ENCODE measurements at places on chromosomes 3 and 15.

- no peak for DNase-seq
Measured at GRCh38 chr15:57662802-57663201, 43.7 kb upstream of the POLR2M start.

GRCh38 chr3:192082730-192083660 lies 622.0 kb downstream of the PYDC2 start:
- no peak for DNase-seq

DNA sequence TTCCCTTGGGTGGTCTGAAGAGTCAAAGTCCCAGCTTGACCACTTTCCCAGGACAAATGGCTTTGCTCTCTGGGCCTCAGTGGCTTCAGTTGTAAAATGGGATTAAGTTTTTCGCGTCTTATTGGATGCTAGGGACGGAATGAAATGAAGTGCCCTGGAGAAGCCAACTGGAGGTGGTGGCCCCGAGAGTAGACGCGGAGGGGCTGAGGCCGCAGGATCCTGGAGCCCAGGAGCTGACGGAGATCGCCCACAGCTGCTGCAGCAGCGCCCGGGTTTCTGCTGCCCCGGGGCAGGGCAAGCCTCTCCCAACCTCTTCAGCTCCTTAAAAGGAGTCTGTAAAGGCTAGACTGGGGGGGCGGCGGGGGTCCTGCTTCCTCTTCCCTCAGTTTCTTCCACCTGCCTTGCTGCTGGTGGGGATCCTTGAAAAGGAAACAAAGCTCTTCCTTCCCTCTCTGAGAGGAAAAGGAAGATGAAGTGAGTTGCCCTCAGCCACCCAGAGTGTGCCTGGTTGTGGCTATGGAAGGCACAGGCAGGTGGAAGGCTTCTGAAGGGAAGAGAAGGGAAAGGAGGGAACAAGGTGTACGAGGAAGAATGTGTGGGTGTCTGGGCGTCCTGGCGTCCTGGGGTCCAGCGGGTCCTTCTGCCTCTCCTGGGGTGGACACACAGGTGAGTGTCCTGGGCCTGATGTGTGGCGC lies 967 bp upstream of the BNC1 start:
- DNase-seq: no peak

DNA sequence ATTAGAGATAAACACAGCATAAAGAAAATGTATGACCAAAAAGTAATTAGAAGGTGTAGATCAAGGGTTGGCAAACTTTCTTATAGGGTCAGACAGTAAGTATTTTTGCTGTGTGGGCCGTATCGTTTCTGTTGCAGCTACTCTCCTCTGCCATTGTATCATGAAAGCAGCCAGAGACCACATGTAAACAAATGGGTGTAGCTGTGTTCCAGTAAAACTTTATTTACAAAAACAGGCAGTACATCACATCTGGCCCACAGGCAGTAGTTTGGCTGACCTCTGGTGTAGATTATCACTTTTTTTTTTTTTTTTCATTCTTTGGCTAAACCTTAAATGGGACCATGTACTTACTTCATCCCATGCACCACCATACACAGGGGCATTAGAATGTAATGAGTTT lies 190.8 kb downstream of the MBNL1 start:
- no peak for DNase-seq

DNA sequence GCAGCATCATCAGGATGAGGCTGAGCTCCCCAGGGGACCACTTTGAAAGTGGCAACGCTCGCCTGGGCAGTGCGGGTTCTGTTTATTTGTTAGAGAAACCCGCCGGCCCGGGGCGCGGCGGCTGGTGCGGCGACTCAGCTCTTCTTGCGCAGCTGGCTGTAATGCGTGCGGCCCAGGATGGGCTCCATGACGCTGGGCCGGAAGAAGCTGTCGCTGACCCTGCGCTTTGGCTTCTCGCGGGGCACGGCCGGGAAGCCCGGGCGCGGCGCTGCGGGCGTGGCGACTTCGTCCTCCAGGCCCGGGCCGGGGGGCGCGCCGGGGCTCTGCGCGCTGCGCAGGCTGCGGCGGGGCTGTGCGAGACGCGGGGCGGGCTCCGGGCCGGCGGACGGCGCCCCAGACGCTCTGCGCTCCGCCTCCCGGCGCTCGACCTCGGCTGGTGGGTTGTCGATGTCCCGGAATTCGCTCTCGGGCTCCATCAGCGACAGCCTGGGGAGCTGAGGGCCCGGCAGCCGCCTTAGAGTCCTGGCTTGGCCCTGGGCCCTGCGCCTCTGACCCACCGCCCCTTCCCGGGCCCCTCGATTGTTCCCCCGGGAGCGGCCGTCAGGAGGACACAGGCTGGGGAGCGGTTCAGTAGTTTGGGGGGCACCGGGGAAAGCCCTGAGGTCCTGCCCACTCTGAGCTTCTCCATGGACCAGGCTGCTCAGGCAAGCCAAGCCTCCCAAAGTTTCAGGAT lies 10.3 kb upstream of the KIF7 start:
- no peak for DNase-seq

- DNase-seq: no peak
Measured at GRCh38 chr3:128011140-128011539, 41.1 kb upstream of the SEC61A1 start.

DNA sequence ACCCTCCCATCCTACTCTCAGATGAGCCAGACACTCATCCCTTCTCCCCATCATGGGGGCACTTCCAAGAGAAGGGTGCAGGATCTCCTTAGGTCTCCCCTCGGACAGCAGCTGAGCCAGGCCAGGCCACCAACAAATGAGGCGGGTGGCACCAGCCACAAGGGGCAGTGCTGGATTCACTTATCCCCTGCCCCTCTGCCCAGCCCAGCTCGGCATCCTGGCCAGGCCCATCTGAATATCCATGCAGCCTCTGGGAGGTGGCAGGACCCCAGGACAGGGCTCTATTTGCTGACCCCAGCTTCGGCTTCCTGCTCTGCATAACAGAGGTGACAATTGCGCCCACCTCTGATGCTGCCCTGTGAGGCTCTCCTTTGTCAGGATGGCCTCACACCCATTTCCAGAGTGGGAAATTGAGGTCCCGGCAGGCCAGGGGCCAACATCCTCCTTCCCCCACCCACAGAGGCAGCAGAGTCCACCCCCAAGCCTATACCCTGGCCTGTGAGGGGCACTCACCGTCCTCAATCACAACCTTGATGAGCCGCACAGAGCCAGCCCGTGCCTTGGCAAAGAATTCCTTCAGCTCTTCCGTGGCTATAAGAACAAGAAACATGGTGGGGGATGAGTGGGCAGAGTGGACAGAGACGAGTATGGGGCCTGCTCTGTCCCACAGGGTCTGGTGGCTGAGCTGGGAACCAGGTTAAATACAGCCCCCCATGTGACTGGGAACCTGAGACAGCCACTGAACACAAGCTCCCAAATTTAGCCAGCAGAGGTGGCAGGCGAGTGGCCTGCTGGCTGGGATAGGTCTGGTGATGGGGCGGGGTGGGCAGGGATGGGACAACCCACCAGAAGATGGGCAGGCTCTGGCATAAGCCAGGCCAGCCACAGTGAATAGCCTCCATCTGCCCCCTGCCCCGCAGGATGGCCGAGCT lies 4.2 kb downstream of the TWF2 start:
- no peak for DNase-seq

DNA sequence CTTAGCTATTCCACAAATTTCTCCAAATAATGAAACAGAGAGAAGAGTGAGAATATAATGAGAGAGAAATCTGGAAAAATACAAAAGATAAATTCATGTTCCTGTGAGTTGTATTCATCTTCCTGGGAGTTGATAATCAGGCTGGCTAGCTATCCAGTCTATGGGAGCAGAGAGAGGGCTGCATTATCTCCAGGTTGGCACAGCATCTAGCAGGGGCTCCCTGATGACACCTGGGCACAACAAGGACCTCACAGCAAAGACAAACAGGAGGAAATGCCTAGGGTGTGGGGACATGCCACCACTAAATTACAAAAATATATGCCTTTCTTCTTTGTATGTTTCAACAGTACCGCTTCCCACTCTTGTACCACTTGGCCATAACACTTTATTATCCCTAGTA lies 1.9 kb downstream of the EHD4 start:
- DNase-seq: no peak

GRCh38 chr15:70426096-70426821 lies 328.5 kb upstream of the TLE3 start:
- DNase-seq: no peak

DNA sequence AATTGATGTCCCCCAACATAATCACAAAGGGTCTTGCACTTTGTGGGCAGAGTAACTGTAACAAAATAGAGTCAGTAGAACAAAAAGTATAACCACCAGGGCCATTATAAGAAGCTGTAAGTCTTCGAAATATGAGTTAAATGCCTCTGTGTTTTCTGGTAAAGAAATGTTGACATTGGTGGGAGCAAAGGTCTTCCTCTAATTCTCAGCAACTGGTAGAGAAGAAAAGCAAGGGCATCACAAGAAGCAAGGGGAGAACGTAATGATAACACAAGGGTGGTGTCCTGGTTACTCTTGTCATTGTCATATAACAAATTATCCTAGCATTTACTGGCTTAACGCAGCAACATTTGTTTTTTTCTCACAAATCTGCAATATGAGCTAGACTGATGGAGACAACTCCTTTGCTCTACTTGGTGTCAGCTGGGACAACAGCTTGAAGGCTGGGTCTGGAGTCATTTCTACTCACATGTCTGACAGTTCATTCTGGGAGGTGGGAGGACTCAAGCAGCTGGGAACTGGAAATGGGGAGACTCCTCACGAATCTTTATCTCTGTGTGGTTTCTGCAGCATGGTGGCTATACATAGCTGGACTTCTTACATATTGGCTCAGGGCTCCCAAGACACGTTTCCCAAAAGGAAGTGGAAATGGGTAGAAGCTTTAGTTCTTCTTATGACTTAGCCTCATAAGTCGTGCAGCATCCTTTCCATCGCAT lies 20.2 kb downstream of the DNAJB11 start:
- DNase-seq: no peak
